ENCODE measurements at places on chromosomes 6 and 20.

- no peak for DNase-seq
These were observed 39.2 kb downstream of the ANKS1A start for GRCh38 chr6:34928220-34928619.

GRCh38 chr6:53889365-53889764 lies 94.6 kb downstream of the LRRC1 start:
- DNase-seq = no peak

DNA sequence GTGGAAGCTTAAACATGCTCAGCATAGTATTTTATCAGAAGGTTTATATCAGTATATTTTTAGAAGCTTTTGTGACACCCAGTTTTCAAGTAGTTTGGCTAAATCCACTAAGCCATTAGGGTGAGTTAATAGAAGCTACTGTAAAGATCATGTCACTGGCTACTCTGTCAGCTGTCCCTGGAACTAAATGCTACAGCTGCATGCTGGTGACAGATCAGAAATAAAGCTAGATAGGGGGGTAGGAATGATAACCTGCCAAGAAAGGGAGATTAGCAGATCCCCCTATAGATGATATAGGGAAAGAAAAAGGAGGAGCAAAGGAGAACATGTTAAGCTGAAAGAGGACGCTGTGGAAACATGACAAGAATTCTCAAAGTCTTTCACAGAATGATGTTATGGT lies 363.2 kb downstream of the QKI start:
- DNase-seq = no peak

DNA sequence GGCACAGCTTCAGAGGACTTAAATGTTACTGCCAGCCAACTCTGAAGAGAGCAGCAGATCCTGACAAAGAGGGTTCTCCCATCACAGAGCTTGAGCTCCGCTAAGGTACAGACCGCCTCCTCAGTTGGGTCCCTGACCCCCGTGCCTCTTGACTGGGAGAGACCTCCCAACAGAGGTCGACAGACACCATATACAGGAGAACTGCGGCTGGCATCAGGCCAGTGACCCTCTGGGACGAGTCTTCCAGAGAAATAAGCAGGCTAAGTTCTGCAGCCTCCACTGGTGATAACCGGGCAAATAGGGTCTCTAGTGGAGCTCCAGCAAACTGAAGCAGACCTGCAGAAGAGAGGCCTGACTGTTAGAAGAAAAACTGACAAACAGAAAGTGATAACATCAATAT lies 187.0 kb downstream of the CLVS2 start:
- no peak for DNase-seq

- DNase-seq = no peak
These were observed 34.7 kb upstream of the ERVFRD-1 start for GRCh38 chr6:11146117-11146826.

DNA sequence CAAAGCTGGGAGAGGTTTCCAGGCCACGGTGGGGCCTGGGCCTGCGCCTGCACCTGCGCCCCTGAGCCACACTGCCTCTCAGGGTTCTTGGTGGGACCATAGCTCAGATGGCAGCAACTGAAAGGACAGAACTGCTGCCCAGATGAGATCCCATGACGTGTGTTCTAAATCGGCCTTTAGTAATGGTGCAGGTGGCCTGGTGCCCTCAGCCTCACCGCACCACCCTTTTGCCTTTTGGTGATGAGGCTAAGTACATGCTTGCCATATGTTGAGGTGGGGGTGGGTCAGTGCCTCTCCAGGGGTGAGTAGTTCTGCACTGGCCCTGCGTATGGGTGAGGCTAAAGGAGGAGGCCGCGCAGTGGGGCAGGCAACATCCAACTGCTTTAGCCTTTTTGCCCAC lies 7.4 kb downstream of the PSMG4 start:
- no peak for DNase-seq

GRCh38 chr6:75219263-75219662 lies 13.4 kb upstream of the COL12A1 start:
- no peak for DNase-seq

GRCh38 chr20:62929051-62929538 lies 2.8 kb upstream of the DIDO1 start:
- no peak for DNase-seq

- DNase-seq = no peak
These were observed 29.7 kb downstream of the AKAP12 start for GRCh38 chr6:151269321-151269995.

GRCh38 chr6:136037876-136038460 lies 186.5 kb downstream of the PDE7B start:
- no peak for DNase-seq

DNA sequence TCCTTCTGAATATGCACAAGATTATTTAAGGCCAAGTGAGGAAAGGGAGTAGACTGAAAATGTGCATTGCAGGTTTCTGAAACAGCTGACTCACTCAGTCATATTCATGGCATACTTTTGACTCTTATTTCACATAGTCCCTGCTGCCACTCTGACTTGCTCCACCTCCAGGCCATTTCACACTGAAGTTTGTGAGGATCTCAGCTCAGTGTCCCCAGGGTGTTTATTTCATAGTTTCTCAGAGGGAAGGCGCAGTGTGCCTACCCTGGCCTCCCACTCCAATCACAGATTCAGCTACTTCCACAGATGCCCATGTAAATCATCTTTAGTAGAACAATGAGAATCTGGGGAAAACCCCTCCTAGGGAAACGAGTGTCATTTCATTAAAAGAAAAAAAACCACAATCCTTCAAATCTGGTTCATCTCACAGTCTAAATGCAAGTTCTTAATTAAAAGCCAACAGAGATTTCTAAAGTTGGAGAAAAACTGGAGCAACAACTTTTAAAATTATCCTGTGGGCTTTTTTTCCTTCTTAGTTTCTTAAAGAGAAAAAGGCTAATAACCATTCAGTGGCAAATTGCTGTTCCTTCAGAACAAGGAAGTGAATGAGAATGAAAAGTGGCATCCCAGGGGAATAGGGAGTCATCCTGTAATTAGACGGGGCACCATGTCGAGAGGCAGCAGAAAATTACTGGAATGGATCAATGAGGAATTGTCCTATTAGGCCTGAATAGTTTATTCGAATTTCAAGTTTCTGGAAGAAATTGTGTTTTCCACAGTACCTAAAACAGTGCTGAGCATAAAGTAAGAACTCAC lies 133.6 kb downstream of the TFAP2B start:
- peak; percentile 11 for DNase-seq

GRCh38 chr6:6588064-6588923 lies at the start of gene LY86:
Gene LY86 (plus strand): TSS chr6:6588720. CDS start chr6:6588735, 15 bp downstream.
- peak; percentile 89 for DNase-seq

GRCh38 chr6:134637847-134638437 lies 312.0 kb downstream of the ALDH8A1 start:
- DNase-seq = no peak

DNA sequence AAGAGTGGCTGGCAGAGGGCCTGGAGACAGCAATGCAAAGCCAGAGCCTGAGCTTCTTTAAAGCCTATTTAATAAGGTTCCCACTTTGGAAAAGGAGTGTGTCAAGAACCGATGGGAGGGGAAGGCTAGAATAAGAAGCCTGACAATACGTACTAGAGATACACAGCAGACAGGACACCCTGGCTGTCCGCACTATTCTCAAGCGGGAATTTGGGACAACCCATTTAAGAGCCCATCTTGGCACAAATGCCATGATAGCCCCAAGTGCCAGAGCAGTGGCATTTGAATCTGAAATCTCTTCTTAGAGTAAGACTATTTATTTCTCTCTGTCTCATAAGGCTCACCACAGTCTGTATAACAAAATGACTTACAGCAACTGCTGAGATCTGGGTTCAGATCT lies 3.1 kb downstream of the GMDS start:
- DNase-seq = no peak

DNA sequence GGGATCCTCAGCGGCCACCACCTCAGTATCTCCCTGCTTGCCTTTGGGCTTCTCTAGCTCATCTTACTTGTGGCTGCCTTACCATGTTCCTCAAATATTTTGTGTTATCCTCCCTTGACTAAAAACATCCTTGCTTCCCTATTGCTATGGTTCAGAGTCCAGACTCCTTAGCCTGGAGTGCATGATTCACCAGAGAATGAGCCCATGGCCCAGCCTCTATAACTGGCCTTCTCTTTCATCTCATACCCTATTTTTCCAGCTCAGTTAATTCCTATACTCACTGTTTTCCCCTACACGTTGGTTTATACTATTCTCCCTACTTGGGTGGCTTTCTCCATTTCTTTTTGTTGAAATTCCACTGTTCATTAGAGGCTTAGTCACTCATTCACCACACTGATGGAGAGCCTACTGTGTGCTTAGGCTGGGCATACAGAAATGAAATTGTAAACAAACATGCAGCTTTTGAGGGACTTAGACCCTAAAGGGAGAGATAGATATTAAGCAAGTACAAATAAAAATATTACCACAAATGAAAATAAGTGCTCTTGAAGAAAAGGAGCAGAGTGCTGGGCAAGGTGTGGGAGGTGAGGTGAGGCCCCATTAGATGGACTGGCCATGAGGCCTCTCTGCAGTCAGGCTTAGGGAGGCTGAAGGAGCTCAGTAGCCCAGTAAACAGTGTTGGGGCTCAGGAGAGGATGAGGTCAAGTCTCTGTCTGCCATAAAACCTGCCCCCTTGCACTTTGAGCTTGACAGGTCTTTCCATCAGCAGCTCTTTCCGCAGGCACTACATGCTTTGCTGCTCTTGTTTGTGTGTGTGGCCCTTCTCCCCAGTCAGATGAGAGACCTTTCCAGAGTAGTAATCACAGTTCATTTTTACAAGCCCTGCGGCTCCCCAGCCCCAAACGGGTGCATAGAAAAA lies 109.3 kb downstream of the TCP11 start:
- peak; percentile 42 for DNase-seq

- DNase-seq = no peak
These were observed 73.0 kb downstream of the GFRA4 start for GRCh38 chr20:3590164-3590563.

DNA sequence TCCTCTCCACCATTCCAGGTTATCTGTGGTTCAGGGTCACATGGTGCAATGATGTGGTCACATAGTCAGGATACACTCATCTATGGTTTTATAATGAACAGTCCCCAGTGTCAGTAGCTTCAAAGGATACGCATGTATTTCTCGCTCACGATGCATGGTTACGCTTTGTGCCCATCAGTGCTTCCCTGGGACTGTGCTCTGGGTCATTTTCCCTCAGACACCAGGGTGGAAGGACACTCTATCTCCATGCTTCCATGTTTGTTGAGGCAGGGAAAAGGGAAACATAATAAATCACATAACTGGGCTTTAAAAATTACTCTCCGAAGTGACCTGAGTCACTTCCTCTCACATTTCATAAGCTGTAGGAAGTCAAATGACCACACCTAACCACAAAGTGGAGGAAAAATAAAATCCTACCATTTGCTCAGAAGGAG lies 394.8 kb upstream of the NOX3 start:
- DNase-seq = peak; percentile 4

DNA sequence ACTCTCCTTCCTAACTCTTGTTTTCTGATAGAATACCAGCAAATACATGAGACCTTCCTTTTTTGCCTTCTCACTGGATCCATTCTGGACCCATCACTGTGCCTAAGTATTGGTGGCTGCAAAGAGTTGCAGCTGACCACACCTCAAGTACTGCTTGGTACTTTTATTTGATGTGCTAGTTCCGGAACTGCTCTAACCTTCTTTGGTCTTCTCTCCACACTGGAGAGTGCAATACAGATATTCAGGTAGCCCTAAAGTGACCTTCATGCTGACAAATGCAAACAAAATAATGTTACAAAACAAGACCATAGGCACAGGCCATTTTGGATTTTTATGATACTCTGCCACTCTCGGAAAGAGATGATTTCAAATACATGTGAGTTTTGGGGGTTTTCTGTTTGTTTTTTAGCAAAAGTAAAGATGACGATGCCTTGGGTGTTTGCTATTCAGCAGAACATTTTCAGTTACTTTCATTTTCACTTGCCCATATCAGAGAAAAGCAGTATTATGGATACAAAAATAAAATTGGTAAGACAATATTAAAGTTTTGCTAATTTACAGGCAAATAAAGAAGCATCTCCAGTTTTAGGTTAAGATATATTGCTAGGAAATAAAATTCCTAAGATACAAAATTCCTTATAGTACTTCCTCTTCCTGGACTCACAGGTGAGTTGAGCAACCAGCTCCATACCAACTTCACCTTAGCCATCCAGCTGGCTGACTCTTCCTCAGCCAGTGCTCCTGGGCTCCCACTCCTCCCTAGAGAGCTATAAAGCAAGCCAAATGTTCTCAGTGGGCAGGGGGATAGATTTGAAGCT lies 42.0 kb downstream of the PTPRK start:
- no peak for DNase-seq

DNA sequence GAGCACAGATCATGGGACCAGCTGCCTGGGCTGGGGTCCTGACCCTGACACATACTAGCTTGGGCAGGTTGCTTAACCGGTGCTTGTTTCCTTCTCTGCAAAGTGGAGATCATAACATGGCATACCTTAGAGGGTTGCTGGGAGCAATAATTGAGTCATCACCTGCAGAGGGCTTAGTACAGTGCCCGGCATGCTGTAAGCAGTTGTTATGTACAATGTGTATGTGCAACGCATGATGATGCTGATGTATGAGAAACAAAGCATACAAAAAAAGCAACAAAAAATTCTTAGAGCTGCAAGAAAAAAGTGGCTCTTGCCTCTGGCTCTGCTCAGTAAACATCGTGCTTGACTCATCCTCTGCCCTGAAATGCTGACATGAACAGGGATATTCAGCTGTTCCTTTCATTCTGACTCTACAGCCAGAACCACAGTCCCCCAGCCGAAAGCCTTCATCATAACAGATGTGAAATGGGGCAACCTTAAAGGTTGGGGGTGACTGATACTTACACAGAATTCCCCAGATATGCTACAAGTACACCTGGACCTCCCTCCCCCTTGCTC lies 91.7 kb downstream of the CLIC5 start:
- no peak for DNase-seq

- DNase-seq = no peak
These were observed 252.1 kb downstream of the COL12A1 start for GRCh38 chr6:74953708-74954107.

GRCh38 chr6:131765804-131766135 lies 42.0 kb upstream of the ENPP1 start:
- no peak for DNase-seq

- no peak for DNase-seq
These were observed 61.8 kb upstream of the HDAC2 start for GRCh38 chr6:114032721-114033120.

GRCh38 chr6:90192857-90193256 lies 103.8 kb downstream of the BACH2 start:
- DNase-seq = no peak

- no peak for DNase-seq
These were observed 206.8 kb upstream of the FOXQ1 start for GRCh38 chr6:1104988-1105670.

- DNase-seq = peak; percentile 89
These were observed 868 bp downstream of the NCOA3 start for GRCh38 chr20:47502271-47503239.

DNA sequence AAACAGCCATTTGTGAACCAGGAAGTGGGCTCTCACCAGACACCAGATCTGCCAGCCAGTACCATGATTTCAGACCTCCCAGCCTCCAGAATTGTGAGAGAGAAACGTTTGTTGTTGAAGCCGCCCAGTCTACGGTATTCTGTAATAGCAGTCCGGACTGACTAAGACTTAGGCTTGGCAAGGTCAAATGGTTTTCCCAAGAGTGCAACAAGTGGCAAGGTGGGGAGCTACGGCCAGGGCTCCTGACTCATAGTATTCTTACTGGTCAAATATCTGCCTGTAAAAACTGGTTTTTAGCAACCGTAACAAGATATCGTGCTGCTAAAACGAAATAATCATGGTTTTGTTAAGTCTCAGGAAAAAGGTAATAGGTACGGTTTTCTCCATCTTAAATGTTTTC lies 37.8 kb downstream of the MCUR1 start:
- no peak for DNase-seq
